Choroid plexus epithelial cell (primary cell): ENCODE measurements at places on chromosomes 13 and 19.

DNA sequence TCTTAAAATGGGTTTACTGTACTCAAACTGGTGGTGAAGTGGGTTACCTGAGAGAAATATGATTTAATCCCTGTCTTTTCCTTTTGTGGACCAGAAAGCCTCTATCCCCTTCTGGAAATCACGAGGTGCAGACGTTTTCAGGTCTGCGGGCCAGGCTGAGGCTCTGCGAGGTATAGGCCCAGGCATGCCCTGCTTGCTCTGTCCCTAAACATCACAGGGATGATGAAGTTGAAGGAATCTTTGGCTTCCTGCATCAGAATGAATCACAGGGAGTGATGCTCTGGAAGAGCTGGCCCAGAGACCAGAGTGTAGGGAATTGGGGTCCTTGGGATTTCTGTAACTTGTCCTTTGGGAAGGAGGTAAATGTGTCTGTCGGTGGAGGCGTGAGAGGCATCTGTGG, 18.4 kb upstream of the CHST8 start:
- no peak for DNase-seq

DNA sequence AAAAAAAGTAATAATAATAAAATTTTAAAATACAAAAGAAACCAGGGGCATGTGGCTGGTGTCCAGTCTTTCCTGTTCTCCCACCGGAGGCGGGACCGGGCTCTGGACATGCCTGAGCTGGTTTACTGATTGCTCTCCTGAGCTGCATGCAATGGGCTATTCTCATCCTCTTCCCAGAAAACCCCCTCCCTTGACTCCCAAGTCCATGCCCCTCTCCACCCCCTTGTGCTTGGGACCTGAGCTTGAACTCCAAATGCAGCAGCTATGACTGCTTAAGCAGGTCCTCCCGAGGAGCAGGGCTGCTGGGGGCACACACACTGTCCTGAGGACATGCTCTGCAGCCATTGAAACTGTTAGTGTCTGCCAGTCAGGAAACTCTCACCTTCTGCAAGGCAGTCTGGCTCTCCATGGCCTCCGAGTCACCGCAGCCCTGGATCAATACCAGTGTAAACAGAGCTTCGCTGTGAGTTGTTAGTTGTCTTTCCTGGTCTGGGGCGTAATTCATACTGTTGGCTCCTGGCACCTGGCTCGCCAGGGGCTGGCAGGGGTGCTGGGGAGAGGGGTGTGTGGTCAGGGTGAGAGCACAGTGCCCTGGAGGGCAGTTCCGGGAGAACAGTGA, 41.6 kb upstream of the CHST8 start:
- DNase-seq = no peak

GRCh38 chr19:55838251-55838650, 1.9 kb downstream of the NLRP4 start:
- DNase-seq = no peak

DNA sequence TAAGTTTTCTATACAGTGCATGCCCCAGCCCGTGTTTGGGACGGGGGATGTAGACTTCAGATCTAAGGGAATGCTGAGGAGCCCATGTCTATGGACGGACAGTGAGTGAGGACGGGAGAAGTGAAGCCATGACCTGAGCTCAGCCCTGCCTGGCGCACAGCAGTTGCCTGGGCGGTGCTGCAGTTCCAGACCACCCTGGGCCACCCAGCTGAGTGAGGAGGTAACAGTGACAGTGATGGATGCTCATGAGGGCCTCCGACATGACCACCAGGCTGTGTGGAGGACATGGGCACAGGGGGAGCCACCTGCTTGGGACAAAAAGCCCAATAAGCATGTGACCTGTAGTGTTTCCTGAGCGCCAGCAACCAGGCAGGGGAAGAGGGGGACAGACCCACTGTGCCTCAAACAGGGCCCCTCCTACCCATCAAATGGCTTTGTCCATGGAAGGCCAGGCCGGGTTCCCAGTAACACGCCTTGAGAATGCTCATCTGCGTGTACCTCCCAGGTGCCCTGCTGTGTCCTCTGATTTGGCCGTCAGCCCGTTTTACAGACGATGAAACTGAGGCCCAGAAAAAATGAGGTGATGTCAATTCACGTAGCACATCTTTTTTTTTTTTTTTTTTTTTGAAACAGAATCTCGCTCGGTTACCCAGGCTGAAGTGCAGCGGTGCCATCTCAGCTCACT, 22.6 kb downstream of the NOSIP start:
- no peak for DNase-seq

GRCh38 chr19:10740798-10741197, 22.9 kb downstream of the DNM2 start:
- no peak for DNase-seq

- no peak for DNase-seq
These were observed 14.9 kb downstream of the SH3GL1 start for GRCh38 chr19:4385291-4386040.

- DNase-seq = no peak
These were observed 1.3 kb downstream of the CLDN10 start for GRCh38 chr13:95553581-95554385.

GRCh38 chr19:18542941-18543813, at the start of gene FKBP8:
FKBP8 (minus strand) TSS chr19:18543573; CDS start chr19:18541970, 1,603 bp downstream.
- DNase-seq = peak; percentile 92

- peak; percentile 56 for DNase-seq
These were observed 62.3 kb downstream of the CHST8 start for GRCh38 chr19:33683881-33684537.

DNA sequence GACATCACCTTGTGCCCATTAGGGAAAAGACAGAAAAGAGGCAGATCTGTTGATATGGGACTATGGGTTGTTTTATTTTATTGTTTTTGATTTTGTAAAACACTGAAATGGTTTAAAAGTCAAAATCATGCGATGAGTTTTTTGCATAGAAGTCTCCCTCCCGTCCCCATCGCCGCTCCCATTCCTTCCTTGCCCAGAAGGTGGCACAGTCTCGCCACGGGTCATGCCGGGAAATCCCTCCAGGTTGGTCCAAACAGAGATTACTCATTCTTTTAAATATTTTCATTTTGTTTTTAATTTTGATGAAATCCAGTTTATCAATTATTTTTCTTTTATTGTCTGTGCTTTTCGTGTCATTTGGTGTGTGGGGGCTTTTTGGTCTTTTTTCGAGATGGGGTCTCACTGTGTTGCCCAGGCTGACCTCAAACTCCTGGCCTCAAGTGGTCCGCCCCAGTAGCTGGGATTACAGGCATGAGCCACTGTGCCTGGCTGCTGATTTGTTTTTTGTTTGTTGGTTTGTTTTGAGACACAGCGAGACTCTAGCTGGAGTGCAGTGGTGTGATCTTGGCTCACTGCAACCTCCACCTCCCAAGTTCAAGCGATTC, 9.2 kb downstream of the PGPEP1 start:
- peak; percentile 77 for DNase-seq

DNA sequence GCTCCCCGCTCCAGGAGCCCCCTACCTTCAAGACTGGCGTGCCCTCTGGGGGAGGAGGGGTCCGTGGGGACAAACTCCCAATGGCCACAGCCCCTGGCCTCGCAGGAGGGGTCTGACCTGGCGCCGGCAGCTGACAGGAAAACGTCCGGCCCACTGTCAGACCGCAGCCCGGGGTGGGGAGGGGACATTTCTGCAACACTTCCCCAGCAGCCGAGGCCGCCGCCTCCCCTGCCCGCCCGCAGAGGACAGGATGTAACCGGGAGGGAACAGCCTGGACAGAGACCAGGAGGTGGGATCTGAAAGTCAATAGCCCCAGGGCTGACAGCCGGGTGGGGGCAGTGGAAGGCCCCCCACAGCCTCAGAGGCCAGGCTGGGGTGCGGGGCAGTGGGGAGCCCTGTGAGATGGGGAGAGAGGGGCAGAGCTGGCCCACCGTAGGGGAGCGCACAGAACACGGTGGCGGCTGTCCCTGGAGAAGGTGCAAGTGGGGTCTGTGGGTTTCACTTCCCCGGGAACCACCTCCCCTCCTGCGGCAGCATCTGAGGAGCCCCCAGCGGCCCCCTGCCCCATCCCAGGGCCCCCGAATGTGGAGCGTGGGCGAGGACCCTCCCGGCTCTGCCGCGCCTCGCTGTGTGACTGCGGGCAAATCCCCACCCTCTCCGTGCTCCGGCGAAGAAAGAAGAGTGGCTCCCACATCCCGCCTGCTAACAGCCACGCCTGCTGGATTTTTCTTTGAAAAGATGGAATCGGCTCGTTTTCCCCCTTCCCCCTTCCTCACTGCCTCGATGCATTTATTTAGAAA, at the start of gene PEAK3:
PEAK3 (minus strand) TSS at position 114 of the 800 bp plus-strand sequence. CDS start 1,244 bp downstream, outside the sequence.
- peak; percentile 53 for DNase-seq

DNA sequence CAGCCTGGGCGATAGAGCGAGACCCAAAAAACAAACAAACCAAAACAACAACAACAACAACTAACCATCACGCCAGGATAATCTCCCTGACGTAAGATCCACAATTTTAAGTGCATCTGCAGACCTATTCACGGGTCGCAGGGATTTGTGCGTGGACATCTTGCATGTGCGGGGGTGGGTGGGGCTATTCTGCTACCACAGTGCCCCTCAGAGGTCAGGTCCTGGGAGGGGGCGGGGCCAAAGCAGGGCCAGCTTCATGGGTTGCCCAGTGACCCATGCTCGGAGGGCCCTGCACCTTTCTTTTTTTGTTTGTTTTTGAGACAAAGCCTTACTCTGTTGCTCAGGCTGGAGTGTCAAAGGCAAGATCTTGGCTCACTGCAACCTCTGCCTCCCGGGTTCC, 2.6 kb upstream of the CDC42EP5 start:
- no peak for DNase-seq

DNA sequence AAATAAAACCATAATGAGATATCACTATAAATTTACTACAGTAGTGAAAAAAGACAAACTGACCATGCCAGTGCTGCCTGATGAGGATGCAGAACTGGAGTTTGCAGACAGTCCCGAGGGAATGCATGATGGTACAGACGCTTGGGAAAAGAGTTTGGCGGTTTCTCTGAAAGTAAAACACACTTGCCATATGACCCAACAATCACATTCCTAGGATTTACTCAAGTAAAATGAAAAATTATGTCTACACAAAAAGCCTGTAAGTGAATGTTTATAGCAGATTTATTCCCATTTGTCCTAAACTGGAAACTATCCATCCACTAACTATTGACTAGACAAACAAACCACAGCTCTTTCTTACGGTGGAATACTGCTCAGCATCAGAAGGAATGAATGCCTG, 271.0 kb downstream of the DNAJC15 start:
- no peak for DNase-seq

DNA sequence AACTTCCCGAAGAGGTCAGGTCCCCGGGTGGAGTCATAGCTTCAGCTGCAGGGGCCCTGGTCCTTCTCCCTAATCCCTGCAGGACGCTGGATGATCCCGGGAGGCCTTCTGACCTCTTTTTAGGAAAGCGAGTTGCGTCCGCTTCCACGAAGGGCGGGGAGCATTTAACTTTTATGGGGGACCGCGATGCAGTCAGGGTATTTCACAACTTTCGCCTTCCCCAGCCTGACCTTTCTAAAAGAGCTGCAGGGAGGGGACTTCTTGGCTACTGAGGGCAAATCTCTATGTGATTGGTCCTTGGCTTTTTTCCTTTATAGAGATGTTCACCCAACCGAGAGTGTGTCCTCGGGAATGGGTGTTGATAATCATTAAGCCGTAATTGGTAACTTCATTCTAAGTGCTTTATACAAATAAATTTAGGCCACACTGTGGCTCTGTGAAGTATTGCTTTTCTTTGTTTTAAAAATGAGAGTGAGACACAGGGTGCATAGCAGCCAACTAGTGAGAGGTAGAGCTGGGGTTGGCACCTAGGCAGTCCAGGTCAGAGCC, 778 bp downstream of the ZNF230 start:
- peak; percentile 11 for DNase-seq

GRCh38 chr13:51276636-51277035, 54.4 kb downstream of the FAM124A start:
- no peak for DNase-seq

GRCh38 chr13:36130552-36131221, 495 bp downstream of the DCLK1 start:
- DNase-seq = peak; percentile 16

DNA sequence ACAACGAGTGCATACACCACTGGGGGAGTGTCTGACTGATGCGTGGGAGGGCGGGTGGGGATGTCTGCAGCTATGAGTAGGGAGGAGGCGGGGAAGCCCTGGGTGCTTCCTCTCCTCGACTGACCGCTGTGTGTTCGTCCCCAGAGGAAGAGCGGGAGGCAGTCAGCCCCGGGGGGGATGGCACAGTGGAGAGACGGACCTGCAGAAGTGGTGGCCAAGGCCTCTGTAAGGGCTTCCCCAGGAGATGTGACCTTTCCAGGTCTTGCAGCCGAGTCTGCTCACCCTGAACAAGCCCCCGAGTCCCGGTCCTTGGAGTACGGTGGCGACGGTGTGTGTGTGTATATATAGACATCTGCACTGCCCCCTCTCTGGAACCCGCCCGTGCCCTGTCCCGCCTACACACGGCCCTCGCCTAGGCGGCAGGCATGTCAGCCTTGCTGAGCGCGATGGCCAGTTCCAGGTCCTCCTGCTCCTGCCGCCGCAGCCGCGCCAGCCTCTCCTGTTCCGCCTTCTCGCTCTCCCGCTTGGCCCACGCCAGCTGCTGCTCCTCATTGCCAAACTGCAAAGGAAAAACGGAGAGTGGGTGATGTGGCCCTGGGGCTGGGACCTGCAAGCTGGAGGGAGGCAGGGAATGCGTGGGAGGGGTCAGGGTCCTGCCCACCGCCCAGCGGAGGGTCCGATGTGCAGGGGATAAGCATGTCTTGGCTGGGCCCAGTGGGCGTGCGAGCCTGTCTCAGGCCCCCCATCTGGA, 30.8 kb downstream of the KLF2 start:
- peak; percentile 33 for DNase-seq

GRCh38 chr19:47459477-47459876, 12.2 kb downstream of the SLC8A2 start:
- DNase-seq = no peak

DNA sequence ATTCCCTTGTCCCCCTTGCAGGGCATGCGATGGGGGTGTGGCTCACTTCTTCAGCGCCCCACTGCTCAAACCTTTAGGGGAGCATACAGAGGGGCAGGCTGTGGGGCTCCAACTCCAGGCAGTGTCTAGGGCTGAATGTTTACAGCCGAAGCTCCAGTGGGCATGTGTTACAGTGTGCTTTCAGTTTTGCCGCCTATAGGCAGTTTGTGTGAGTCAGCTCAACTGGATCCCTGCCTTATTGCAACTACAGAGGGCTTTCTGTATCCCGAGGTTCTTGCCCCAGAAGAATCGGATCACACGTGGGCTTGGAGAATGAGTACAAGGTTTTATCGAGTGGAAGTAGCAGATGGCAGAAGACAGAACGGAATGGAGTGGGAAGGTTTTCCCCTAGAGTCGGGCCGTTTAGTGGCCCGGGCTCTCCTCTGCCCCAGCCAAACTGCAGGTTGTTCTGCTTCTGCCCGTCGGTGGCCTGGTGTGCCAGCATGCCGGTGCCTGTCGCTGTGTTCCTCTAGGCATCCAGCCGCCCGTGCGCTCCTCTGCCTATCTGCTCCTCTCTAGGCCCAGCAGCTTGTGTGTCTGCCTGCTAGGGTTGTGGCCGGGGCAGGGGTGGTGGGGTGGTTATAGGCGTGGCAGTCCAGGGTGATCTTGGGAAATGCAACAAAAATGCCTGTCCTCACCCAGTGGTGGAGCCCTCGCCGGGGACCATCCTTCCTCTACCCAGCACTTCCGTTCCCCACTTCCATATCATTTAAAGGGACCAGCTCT, 435.9 kb upstream of the SGCG start:
- no peak for DNase-seq

- DNase-seq = no peak
These were observed 1877.7 kb upstream of the PRR20A start for GRCh38 chr13:55263045-55263444.
